Urinary bladder (tissue), 4 donors: ENCODE measurements at places on chromosomes 6 and 20. TPM values are rescaled to one million over a fixed set of nuclear protein-coding genes. Genes with fewer than 3 reads are reported as not detected.

DNA sequence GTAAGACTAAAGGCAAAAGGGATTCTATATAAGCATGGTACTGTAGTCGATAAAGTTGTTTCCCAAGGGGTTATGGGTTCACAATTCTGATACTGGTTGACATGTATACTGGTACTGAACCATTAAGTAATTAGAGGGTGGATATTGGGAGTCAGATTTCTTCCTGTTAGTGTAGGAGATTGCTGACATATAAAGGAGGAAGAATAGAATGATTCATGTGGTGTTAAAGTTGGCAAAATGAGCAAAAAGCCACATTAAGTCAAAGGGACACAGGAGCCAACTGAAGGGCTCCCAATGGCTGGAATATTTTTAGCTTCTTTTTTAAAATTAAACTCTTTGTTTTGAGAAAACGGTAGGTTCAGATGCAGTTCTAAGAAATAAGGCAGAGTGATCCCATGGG is 161.8 kb upstream of the PRND start:
- no peak for DNase-seq

DNA sequence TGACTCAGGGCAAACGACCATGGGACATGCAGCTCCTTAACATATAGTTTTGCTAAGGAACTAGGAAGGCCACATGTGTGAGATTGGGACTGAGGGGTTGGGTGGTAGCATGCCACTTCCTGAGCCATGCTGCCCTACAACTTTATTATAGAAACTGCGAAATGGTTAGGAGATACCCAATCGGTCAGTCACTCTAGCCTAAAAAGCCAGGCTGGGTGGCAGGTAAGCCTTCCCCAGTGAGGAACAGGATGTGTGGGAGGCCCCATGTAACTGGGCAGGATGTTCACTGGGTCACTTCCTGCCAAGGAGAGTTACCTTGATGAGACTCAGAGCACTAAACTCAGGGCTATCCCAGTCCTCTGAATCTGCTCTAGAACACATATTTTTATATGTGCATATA is 123.5 kb downstream of the MAP3K7 start:
- no peak for DNase-seq

SOX12 gene
- 3.4 TPM for total RNA-seq

FARS2 gene
- 23.4 TPM for total RNA-seq
